DMS153 (cell line): ENCODE measurements at places on chromosomes 13 and 19.
A peak's percentile ranks its signal among the peaks of the same experiment; 100 is the strongest.

- no peak for DNase-seq
Observed at GRCh38 chr19:41311613-41312012, 1.6 kb downstream of the CCDC97 start.

- DNase-seq, result no peak
Observed at GRCh38 chr13:91368676-91369440, 21.4 kb downstream of the MIR17HG start.

- DNase-seq, result no peak
Observed at GRCh38 chr19:1861599-1862031, 1.8 kb downstream of the KLF16 start.

GRCh38 chr13:40333226-40333625, 333.2 kb downstream of the FOXO1 start:
- no peak for DNase-seq

DNA sequence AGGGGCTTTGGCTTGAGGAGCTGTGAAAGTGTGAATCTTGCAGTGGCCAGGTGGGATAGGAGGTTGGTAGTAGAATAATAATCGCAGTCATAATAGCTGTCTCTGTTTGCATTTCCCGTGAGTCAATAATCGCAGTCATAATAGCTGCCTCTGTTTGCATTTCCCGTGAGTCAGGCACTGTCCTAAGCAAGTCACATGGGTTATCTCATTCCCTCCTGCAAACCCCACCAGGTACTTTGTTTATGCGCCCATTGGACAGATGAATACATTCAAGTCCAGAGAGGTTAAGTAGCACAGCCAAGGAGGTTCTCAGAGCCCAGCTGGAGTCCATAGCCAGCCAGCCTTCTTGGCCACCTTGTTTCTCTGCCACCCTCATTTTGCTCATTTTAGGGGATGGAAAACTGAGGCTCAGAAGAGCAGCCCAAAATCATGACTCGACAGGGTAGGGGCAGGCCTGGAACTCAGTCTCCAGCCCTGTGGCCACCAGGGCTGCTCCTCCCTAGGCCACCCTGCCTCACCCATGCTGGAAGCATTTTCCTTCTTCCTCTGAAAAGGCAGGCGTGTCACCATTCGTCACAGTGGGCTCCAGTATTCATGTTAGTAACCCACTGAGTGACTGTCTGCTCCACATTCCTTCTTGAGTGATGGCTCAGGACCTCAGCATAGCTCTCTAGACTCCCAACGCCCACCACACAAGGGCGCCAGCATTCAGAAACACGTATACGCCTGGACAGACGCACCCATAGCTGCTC, 206.2 kb downstream of the URI1 start:
- peak; percentile 81 for DNase-seq

GRCh38 chr19:17869114-17869608, 2.6 kb upstream of the SLC5A5 start:
- no peak for DNase-seq

GRCh38 chr13:76656500-76656899, 229.7 kb downstream of the KCTD12 start:
- no peak for DNase-seq

- no peak for DNase-seq
Observed at GRCh38 chr19:48544856-48545750, 6.9 kb upstream of the SULT2B1 start.

- DNase-seq, result no peak
Observed at GRCh38 chr19:12938779-12939601, 581 bp downstream of the CALR start.

- no peak for DNase-seq
Observed at GRCh38 chr13:109592770-109593169, 193.6 kb downstream of the IRS2 start.

DNA sequence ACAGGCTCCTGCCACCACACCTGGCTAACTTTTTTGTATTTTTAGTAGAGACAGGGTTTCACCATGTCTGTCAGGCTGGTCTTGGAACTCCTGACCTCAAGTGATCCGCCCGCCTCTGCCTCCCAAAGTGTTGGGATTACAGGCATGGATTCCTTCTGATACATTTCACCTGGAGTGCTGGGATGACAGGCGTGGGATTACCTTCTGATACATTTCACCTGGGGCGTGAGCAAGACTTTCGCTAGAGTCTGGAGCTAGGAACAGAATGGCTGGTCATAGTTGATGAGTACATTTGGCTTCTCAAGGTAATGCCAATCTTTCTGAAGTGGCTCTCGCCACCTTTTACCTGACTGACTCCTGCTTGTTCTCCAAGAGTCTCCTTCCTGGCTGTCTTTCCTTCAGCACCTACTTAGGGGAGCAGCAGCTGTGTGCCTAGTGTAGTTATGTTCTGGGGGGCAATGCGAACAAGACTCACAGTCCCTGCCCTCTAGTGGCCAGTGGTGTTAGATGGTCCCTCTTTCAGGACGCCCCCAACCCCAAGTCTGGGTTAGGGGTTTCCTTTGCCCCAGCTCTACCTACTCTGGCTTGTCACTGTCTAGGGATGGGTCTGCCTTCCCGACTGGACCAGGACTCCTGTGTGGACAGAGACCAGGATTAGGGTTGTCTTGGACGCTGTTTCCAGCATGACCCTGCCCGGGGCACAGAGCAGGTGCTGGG, 19.3 kb downstream of the PPP1R37 start:
- no peak for DNase-seq

DNA sequence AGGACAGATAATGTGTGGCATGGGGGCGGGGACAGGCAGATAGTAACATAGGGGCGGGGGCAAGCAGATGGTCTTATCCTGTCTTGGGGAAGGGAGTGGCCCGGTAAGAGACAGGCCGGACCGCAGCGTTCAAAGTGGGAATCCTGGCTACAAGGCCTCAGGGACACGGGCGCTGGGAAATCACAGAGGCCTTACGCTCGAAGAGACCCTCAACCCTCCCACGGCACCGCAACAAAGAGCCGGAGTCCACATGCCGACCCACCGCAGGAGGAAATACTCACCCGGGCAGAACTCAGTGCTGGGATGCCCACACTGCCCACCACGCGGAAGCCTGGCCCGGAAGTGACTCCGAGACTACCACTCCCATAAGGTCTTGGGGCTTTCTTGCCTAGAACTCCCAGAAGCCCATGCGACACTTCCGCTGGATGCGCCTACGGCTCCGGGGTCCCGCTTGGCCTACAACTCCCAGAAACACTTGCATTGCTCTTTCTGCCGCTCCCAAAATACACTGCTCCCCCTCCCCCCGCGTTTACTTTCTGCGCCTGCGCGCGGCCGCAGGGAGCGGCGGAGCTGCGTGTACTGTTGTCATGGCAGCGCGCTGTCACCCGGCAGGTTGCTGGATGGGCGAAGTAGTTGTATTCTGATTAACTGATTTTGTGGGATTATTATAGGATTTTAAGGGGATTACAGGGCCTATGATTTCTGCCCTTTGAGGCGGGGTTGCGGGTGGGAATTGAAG, at the start of gene CTU1:
TSS of gene CTU1 (minus strand) at position 344 of the 739 bp plus-strand sequence. CDS start 3,840 bp downstream, outside the sequence.
- peak; percentile 98 for DNase-seq

DNA sequence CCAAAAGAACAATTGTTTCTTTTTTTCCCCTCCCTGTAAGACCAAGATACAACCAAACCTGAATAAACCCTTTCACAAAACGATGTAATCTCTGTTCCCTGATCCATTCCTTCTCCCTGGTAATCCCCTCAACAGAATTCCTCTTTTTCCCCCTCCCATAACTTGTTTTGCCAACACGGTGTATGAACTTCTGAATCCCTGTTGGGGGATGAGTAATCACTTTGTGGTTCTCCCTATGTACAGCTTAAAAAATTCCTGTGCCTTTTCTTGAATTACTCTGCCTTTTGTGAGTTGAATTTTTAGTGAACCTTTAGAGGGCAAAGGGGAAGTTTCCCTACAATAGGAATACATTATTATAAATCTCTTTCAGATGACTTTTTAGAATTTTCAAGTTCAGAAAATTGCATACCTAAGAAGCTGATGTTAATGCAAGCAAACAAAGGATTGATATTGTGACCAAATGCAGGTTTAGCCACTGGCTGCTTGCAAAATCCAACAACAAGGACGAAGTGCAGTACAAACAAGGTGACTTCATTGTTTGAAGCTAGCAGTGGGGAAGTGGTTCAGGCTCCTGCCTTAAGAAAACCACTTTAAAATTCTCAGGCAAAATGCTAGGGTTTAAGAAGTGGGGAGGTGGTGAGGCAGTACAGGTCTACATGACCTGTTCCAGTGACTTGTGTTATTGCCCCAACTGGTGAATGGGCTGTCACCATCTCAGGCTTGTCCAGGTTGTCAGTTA, 15.0 kb upstream of the EPSTI1 start:
- DNase-seq, result no peak

DNA sequence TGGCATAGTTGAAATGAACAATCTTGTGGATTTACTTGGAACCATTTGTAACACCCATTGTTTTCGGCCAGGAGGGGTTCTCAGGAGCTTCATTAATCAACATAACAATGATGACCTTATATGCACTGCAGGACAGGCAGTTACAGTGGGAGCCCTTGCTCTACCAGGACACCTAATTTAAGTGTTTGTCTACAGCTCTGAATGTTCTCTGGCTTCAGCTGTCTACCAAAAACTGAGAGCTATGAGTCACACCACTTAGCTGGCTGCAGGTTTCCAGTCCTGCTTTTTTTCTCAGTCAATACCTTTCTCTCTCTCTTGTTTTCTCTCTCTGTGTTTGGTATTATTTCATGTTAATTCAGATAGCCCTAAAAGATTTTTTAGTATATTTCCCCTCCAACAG, 105.4 kb upstream of the MBNL2 start:
- peak; percentile 89 for DNase-seq

DNA sequence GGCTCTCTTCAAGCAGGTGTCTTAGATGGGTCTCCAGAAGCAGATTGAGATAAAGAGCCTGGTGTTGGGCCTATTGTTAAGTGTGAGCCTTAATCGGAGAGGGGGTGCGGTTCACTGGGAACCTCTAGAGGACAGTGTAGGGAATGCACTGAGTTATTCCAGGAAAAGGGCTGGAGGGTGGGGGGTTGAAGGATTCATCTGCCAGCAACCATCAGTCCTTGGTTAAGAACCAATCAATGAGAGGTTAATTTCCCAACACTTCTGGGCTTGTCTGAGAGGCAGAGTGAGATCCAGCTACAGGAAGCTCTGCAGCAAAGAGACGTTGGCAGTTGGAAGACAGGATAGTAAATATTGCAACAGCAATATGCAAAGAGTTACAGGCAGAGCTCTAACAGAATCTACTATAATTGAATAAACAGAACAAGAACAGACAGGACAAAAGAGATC, 28.7 kb downstream of the CYP4F2 start:
- peak; percentile 97 for DNase-seq

GRCh38 chr19:13240312-13241022, 90.3 kb downstream of the IER2 start:
- no peak for DNase-seq
